ENCODE measurements at places on chromosomes 6 and 20.

DNA sequence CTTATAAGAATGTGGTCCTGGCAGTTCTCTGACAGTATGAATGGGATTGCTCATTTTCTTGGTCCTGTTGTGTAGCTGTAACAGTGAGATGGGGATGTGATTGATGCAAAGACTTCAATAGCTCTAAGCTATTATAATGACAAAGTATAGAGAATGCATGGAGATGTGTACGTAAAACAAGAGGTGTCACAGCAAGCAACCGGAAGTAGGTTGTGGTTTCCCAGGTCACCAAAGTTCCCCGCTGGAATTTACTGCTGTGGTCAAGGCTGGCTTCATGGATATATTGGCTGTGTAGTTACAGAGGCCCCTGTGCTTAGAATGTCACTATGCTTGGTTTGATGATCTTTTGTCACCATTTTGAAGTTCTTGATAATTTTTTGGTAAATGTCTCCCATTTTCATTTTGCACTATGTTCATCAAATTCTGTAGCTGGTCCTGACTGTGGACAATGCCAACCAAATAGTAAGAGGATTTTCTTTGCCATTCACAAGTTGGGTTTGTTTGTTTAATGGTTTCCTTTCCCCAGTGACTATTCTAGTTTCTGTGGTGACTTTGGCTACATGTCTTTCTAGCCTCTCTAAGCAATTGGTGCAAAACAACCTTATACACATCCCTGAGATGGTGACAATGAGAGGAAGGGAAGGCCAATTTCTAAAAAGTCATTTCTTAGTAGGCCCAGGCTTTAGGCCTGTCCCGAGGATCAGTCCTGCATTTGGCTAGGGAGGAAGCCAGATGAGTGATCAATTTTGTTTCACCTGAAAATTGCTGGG, 10.5 kb downstream of the DNAH8 start:
- DNase-seq = no peak

GRCh38 chr6:96992343-96992730, 67.8 kb downstream of the KLHL32 start:
- no peak for DNase-seq

GRCh38 chr20:60652615-60653014, 599.4 kb upstream of the CDH4 start:
- no peak for DNase-seq

- DNase-seq = no peak
These were observed 109.2 kb upstream of the MCHR2 start for GRCh38 chr6:100103194-100103593.

GRCh38 chr6:168396561-168396960, 44.4 kb upstream of the SMOC2 start:
- no peak for DNase-seq

DNA sequence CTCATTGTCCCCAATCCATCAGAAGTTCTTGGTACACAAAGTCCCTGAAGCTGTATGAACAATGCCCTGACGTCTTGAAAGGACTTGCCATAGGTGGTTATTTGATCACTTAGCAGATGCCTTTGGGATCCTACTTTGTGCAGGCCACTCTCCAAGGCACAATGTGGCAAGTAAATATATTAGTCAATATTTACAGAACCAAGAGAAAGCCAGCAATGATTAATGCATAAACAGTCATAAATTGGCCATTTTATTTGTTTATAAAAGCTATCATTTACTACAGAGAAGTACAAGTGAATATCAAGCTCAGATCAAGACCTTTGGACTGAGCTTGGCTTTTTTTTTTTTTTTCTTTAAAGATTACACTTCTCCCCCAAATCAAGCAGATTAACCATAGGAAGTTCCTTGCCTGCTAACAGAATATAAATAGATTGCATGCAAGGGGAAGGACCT, 161.8 kb downstream of the MTHFD1L start:
- no peak for DNase-seq

- no peak for DNase-seq
These were observed 23.7 kb downstream of the MAP1LC3A start for GRCh38 chr20:34582221-34582620.

- no peak for DNase-seq
These were observed 357.1 kb upstream of the POU3F2 start for GRCh38 chr6:98477231-98477630.

GRCh38 chr20:10398834-10399369, 35.1 kb downstream of the MKKS start:
- DNase-seq = no peak

DNA sequence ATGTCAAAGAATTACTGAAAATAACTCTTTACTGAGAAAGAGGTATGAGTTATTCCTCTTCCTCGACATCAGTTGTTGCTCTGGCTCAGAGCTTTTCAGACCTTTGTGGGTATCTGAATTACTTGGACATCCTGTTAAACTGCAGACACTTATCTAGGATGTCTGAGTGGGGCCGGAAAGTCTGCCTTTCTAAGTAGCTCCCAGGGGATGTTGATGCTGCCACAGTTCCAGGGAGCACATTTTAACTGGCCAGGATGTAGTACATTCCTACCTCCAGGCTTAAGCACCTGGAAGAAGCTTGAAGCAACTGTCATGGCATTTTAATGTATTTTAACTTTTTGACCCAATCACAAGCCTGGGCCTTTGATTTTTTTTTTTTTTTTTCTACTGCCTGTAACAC, 265.8 kb upstream of the PLCB4 start:
- DNase-seq = peak; percentile 46

DNA sequence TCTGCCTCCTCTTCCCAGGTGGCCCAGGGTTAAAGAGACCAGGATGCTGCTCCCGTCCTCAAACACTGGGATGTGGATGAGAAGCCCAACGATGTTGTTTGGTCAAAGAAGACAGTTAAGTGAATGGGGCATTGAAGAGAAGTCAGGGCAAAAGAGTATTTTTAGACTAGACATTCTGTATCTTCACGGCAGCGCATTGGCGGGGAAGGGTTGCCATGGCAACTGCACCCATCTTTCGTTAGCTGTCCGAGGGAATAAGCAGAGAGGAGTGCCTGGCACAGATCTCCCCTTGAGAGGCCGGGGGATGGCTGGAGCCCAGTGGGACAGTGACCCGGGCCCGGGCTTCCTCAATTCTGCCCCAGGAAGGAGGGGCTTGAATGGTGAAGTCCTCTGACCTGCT, 56.4 kb upstream of the GPR31 start:
- DNase-seq = no peak

- DNase-seq = peak; percentile 5
These were observed at the start of gene HMGCLL1 for GRCh38 chr6:55578537-55579363. Gene HMGCLL1 (minus strand): TSS chr6:55579192. CDS start chr6:55579055, 137 bp downstream.

DNA sequence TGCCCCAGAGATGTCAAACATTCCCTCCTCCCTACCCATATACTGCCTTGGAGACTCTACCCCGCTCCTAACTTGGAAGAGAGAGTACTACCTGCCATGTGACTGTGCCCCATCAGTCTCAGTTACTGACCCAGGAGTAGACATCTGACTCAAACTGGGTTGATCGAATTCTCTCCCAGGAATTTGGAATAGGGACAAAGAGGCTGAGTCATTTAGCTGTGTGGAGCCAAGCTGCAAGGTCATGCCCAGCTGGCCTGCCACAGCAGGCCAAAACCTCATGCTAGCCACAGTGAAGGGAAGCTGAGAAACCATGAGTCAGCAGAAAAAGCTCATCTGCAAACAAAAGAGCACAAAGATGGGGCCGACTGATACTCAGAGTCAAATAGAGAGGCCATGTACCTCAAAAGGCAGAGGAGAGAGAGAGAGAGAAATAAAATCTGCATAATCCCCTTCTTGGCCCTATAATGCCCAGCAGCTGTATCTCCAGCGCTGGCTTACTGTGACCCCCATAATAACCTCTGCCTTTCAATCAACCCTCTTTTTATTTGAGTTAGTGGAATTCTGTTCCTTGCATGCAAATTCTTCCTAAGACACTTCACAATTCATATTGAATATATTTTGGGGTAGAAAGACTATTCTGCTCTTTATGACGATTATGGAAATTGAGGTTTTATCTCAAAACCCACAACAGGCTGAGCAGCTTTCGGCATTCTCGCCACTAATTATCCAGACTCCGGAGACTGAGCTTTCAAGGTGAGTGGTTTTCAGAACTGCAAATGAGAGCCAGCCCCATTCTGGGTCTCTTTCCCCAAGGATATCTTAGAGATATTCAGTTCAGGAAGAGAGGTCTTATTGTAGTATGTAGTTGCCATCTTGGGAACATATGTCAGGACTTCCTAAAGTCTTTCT, 21.4 kb upstream of the AKIRIN2 start:
- peak; percentile 51 for DNase-seq

DNA sequence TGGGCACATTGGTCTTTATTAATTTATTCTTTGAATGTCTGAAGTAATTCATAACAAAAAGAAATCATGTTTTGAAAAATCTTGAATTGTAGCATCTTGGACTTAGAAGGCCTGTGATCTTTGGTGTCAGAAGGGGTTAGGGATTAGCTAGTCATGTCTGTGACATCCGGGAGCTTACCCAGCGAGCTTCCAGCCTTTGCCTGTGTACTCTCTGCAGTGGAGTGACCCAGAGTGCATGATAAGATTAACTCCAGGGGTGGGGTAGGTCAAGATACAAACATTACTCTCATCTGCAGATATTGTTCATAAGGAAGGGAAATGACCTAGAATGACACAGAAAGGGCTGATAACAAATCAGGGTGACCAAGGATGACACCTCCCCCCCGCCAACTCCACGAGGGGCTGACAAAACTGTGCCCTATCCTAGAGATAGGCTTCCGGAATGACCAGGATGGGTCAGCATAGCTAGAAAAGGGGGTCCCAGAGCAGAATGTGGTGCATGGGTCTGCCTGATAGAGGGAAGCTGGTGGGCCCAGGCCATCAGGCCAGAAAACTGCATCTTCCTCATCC, 56.6 kb upstream of the BLCAP start:
- no peak for DNase-seq

DNA sequence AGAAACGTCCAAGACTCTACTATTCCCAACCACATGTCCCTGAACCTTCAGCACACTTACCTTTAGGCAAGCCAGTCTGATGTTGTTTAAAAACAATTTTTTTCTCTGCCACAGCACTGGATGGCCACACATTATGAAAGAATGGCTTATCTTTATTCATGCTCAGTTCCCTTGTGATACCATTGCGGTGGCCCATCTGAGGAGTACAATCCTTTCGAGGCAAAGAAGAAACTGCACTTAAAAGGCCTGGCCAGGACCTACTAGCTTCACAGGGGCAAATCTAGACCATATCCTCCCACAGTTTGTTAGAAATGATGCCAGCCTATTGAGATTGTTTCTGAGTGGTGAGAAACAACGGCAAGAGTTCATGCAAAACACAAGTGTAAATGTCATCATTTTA, 88.4 kb upstream of the PLEKHG1 start:
- no peak for DNase-seq

GRCh38 chr20:45833883-45834796, 541 bp downstream of the SNX21 start:
- DNase-seq = peak; percentile 83

Data from endothelial cell of umbilical vein (primary cell).